CD4-positive, alpha-beta T cell treated with Interleukin-4 for 1 hour (primary cell): ENCODE measurements at places on chromosomes 4 and X.

DNA sequence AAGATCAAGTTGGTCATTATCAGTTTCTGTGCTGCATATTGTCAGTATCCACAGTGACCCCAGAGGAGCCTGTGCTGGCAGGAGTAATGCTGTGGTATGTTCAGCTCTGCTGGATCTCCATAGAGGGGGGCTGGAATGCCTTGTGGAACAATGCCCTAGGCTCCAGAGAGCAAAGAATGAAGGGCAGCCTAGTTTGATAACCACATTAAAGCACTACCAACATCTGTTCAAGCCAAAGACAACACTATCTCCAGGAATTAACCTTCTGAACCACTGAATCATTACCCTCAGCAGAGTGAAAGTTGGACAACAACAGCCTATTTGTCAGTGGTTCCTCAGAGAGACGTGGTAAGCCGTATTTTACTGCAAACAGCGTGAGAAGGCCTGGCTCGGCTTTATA is 192.3 kb upstream of the CXorf66 start:
- DNase-seq: no peak

DNA sequence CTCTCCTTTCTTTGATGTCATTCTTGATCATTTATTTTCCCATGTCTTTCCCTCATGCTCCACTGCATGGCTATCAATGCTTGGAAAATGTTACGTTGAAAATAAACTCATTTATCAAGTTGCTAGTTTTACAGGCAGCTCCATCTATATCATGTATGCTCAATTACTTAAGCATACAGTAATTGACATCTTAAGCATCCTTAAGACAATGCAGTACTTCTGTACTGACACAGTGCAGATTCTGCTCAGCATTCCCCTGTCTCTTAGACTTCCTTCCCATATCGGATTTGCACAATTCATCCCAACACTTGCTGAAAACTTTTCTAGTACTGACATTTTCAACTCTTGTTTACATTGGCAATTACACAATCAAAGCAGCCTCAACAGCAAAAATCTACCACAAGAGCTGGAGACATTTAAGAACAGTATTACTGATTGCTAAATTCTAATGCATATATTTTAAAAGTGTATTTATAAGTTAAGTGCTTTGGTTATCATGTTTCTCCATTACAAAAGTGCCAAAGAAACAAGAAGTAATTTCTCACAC is 165.6 kb downstream of the ATP10D start:
- no peak for DNase-seq

DNA sequence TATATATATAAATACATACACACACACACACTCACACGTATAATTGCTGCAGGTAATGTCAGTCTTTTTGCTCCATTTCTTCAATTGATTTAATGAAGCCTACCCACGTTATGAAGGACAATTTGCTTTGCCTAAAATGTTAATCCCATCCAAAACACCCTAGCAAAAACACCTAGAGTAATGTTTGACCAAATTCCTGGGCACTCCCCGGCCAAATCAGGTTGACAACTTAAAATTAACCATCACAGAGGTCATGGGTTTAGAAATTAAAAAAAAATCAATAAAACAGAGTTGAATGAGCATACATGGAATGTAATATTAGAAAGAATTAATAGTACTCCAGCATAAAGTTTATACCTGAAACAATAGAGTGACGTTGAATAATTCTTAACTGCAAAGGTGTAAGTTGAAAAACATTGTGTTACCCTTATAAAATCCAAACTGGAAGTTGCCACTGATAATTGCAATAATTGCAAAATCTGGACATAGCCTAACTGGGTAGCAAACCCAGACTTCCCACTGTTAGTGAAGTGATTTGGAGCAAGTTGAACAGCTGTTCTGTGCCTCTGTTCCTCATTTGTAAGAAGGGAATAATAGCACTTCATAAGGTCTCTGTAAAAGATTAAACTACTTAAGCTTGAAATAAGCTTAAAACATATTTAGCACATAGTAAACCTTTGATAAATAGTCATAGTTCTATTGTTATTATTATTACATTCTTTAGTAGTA is 2120.5 kb downstream of the PCDH7 start:
- no peak for DNase-seq

- DNase-seq: no peak
These were observed 2.5 kb upstream of the UGT2A3 start for GRCh38 chr4:68954126-68954525.

GRCh38 chrX:138886769-138887168 is 175.3 kb upstream of the FGF13 start:
- no peak for DNase-seq

- no peak for DNase-seq
These were observed 10.5 kb downstream of the DCAF8L2 start for GRCh38 chrX:27600686-27601085.

- DNase-seq: no peak
These were observed 27.2 kb upstream of the IRS4 start for GRCh38 chrX:108763559-108763958.
